CD4-positive, alpha-beta T cell treated with Interleukin-4 for 1 hour (primary cell): ENCODE measurements at places on chromosomes 3 and 15.

GRCh38 chr15:50558012-50558411 lies 11.5 kb upstream of the USP50 start:
- no peak for DNase-seq

DNA sequence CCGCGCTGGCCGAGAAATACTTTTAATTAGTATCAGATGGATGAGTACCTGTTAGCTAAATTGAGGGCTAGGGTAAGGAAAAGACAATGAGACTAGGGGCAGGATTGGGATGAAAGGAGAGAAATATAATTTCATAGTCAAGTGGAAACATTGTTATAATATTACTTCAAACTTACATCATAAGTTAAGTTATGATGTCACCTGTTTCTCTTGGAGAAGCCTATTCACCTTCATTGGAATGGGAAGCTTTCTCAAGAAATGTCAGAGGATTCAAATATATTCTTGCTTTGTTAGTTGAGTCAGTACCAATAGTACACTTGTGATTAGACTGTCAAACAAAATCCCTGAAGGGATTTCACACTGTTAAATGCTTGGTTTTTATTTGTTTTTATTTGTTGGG lies 116.2 kb downstream of the NEO1 start:
- DNase-seq, result no peak

GRCh38 chr3:98540346-98540745 lies 8.6 kb downstream of the GPR15 start:
- no peak for DNase-seq

DNA sequence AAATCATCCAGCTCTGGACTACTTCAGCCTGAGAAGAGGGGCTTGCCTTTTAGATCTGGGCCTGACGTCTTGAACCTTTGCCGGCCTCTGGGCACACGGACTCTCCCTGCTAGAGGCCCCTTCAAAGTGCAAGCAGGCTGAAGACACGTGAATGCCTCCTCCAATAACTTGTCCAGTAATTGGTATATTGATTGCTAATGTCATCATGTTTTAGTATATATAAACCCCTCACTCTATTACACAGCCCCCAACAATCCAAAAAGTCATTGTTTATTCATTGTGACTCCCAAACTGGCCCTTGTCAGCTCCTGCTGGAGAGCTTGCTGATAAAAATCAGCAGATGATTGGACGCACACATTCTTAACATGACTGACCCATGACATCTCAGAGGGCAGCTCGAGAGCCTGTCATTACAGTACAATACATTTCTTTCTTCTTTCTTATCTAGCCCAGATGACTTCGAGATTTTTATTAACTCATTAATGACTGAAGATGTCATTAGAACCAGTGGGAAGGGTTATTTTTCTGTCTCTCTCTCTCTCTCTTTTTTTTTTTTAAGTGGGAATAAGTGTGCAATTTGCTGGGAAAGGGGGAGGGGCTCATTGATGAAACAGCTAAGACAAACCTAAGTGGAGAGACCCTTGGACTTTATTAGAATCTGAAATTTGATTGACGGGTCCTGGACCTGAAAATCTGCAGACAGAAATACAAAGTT lies 65.5 kb upstream of the NR2F2 start:
- no peak for DNase-seq

GRCh38 chr15:57457726-57458125 lies 81.4 kb downstream of the CGNL1 start:
- DNase-seq, result no peak

- no peak for DNase-seq
Measured at GRCh38 chr3:85313380-85313779, 354.6 kb downstream of the CADM2 start.

- DNase-seq, result no peak
Measured at GRCh38 chr15:31985607-31986006, 44.7 kb upstream of the CHRNA7 start.

- no peak for DNase-seq
Measured at GRCh38 chr15:95742256-95742655, 588.2 kb upstream of the NR2F2 start.

- no peak for DNase-seq
Measured at GRCh38 chr3:72343078-72343477, 505.2 kb downstream of the SHQ1 start.

GRCh38 chr3:189372243-189372642 lies 200.5 kb downstream of the TPRG1 start:
- DNase-seq, result no peak

- peak; percentile 27 for DNase-seq
Measured at GRCh38 chr15:63971427-63971805, 74.9 kb downstream of the DAPK2 start.

- DNase-seq, result no peak
Measured at GRCh38 chr15:60391722-60392315, 6.0 kb downstream of the ANXA2 start.

- DNase-seq, result peak; percentile 67
Measured at GRCh38 chr3:172673210-172673679, 37.6 kb downstream of the NCEH1 start.

- DNase-seq, result no peak
Measured at GRCh38 chr15:27990521-27991515, 108.3 kb downstream of the OCA2 start.

DNA sequence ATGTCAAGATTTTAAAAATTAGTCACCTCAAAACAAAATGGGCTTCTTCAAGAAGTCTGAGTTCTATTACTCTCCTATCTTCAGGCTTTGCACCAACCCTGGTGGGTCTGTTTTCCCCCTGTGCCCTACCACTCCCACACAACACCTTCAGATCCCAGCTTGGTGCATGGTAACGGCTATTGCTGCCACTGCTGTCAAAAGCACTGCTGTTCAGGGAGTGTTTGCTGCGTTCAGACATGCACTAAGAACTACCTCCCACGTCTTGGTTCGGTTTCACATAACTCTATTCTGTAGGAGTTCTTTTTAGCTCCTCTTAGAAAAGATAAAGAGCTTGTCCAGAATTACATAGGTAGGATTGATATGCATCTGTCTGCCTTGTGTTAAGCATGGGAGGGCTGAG lies 799.2 kb downstream of the NR2F2 start:
- no peak for DNase-seq

- DNase-seq, result no peak
Measured at GRCh38 chr3:120684896-120685295, 2.9 kb upstream of the HGD start.

DNA sequence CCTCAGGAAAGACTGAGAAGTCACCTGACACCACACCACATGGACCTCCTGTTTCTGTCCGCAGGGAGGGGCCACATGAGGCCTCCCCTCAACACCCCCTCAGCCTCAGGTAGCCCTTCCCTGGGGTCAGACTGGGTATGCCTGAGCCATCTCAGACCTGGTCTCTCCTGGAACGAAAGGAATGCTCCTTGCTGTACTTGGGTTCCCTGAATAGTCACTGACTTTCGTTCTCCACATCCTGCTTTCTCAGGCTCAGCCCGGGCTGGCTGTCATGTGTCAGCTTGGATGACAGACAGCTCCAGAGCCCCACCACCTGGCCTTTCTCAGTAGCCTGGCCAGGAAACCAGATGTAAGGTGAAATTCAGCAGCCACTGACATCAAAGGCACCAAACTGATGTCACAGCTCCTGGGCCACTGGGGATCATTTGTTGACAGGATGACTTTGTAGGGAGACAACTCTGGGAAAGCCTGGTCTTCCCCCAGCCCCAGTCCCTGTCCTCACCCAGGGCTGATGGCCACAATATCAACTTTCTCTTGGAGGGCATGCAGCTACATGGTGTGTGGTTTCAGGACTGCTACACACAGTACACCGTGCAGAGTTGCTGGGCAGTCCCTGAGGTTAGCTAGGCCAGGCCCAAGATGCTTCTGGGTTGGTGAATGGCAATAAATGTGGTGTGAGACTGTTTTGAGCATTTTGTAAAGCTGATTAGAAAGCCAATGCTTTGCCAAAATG lies 141.4 kb upstream of the MRPS22 start:
- DNase-seq, result no peak

- DNase-seq, result no peak
Measured at GRCh38 chr3:141643391-141643790, 94.7 kb upstream of the RNF7 start.

GRCh38 chr15:64845183-64845611 lies 3.5 kb downstream of the PLEKHO2 start:
- peak; percentile 24 for DNase-seq

DNA sequence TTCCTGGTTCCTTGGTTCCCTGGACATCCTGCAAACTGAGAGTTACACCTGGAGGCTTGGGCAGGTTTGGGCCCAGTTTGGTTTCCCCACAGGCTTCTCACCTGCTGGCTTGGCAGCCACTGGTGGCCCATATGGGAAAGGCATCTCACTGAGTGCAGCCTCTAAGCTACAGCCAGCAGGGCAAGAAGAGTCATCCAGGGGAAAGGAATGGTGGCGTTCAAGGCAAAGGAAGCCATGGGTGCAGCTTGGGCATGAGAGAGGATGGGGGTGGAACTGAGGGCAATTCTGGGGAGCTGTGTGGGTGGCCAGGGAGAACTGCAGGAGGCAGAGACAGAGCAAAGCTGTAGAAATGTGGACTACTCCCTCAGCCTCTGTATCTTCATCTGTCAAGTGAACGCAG lies 106.4 kb downstream of the EPHB1 start:
- no peak for DNase-seq

DNA sequence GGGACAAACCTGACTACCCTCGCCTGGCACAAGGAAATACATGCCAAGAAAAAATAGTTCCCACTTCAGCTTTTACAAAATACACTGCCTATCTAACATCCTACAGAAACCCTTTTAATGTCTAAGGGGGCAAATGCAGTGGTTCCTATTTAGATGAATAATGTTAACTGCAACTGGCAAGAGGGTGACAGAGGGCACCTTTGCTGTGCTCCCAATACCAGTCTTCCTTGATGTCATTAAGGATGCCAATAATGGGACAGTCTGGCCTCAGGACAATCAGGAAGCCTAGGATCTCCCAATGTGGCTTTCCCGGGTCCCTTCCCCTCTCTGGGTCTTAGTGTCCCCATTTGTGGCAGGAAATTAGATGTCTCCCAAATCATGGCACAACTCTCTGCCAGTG lies 13.9 kb downstream of the CSRNP1 start:
- DNase-seq, result peak; percentile 22

GRCh38 chr15:59791755-59792154 lies 102.6 kb upstream of the BNIP2 start:
- no peak for DNase-seq

- DNase-seq, result no peak
Measured at GRCh38 chr3:195226900-195227447, 44.0 kb downstream of the XXYLT1 start.

DNA sequence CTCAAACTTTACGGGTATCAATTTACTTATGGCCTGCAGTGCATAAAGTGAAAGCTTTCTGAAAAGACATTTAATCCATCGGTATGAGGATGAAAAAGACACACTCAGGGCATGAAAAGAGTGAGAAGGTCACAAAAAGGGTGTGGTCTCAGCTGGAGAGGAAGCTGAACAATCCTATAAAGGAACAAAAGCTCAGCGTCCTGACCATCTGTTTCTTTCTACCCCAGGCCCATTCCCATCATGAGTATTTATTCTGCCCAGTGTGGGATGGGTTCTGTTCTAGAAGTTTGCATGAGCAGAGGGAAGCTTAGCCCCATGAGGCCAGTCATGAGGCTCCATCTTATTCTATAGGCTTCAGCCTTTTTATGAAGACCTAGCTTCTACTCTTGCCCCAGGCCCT lies 144.6 kb downstream of the LPP start:
- no peak for DNase-seq

DNA sequence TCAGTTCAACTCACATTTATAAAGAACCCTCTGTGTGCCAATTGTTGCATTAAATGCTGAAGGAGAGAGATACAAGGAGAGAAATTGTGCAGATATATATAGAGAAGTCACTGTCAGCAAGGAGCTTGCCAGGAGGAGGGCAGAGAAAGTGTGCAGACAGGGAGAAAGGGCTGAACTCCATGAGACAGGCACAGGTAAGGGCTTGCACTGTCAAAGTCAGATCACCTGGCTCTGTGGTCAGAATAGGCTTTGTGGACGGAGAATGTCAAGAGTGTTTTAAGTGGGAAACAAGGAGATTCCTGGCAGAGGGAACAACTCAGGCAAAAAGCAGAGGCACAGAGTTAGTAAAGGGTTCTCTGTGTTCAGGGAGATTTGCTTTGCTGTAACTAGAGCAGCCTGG lies 303.0 kb upstream of the TPRG1 start:
- no peak for DNase-seq

GRCh38 chr3:18720543-18720942 lies 295.4 kb upstream of the SATB1 start:
- no peak for DNase-seq

GRCh38 chr3:56253941-56254665 lies 214.2 kb downstream of the ERC2 start:
- DNase-seq, result no peak

DNA sequence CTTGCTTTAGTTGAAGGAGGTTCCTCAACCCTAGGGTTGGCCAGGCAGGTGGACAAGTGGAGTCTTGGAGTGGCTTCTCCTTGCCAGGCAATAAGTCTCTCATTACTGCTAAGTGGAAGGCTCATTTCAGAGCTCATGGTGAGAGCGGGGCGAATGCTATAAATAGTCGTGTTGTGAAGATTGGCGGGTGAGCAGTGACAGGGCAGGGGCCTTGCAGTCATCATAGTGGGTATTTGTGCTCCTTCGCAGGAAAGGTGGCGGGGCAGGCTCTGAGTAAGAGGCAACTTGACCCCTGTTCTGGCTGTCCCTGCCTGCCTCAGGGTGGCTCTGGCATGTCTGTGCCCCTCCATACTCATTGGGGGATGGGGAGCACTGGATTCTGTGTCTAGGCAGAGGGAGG lies 8.7 kb upstream of the GRM2 start:
- DNase-seq, result no peak

GRCh38 chr15:63075984-63076713 lies 33.6 kb downstream of the TPM1 start:
- DNase-seq, result no peak
